ENCODE measurements at places on chromosomes 16 and 17. TPM values are rescaled to one million over a fixed set of nuclear protein-coding genes. Genes with fewer than 3 reads are reported as not detected.

GRCh38 chr17:81527591-81528383 lies at the start of gene FSCN2:
Gene FSCN2, plus strand, starts transcription at chr17:81528377. Its CDS starts 155 bp downstream, at chr17:81528532.
- no peak for DNase-seq

GRCh38 chr16:69078073-69078472 lies 27.4 kb upstream of the HAS3 start:
- no peak for DNase-seq

Gene HS3ST6
- total RNA-seq = 1.2 TPM

DNA sequence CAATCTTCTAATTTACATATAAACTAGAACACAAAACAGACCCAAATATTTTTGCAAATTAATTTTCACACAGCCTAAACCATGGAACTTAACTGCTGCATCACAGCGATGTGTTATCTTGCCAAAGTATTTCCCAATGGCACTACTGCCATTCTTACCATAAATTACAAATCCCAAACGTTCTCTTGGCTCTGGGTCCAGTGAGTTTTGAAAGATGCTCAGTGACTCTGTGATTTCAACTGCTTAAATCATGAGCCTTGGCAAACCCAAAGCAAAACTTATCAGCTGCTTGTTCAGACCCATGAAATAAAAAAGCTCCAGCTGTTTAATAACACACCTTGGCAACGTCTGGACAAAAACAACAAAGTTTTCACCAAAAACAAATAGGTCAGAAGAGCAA lies 223.0 kb downstream of the CA10 start:
- no peak for DNase-seq

DNA sequence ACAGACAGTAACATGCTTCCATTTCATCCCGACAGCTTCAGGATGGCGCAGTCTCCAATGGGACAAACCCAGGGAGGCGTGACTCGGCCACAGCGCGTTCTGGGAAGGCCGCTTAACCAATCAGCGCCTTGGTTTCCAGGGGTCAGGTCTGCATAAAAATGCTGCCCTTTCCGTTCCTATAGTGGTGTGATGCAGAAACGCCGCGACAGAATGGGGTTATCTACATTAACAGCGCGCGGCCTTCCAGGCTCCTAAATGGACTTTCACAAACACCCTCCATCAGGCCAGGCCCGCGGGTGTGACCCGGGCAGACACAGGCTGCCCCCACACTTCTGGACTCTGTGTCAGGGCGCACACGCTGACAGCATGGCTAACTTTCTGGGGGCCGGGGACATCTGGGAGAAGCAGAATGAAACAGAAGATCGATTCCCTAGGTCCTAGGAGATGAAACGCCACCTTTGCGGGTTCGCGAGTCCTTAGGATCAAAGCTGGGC lies 792 bp downstream of the TMEM231 start:
- DNase-seq = peak; percentile 88

- no peak for DNase-seq
Measured at GRCh38 chr17:62739645-62740388, 68.3 kb downstream of the MARCHF10 start.

- no peak for DNase-seq
Measured at GRCh38 chr16:52366983-52367382, 180.0 kb downstream of the TOX3 start.

Gene NLK
- total RNA-seq = 13.0 TPM

Gene C17orf107
- total RNA-seq = 0.63 TPM

DNA sequence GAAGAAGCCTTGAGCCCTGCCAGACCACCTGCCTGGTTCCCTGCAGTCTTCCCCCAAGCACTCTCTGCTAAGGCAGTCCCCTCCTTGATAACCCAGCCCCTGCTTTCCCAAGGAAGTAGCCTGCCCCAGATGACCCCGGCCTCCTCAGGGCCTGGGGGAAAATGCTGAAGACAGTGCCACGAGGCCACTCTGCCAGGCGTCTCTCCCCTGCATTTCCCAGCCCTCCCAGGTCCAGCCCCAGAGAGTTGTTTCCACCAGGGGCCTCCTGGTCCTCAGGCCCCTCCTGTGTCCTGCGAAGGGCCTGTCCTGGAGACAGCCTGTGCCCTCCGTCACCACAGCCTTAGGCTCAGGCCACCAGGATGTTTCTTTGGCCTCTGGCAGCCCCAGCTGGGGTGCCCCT lies 96.4 kb downstream of the CCDC182 start:
- DNase-seq = no peak

GRCh38 chr16:4358831-4359561 lies 7.9 kb upstream of the PAM16 start:
- DNase-seq = no peak

- DNase-seq = no peak
Measured at GRCh38 chr17:17440938-17441675, 35.7 kb upstream of the MED9 start.

Gene UQCRC2
- 248 TPM for total RNA-seq

Gene KRT12
- total RNA-seq = not detected

GRCh38 chr17:77320485-77321256 lies 179.9 kb downstream of the SEC14L1 start:
- DNase-seq = no peak

DNA sequence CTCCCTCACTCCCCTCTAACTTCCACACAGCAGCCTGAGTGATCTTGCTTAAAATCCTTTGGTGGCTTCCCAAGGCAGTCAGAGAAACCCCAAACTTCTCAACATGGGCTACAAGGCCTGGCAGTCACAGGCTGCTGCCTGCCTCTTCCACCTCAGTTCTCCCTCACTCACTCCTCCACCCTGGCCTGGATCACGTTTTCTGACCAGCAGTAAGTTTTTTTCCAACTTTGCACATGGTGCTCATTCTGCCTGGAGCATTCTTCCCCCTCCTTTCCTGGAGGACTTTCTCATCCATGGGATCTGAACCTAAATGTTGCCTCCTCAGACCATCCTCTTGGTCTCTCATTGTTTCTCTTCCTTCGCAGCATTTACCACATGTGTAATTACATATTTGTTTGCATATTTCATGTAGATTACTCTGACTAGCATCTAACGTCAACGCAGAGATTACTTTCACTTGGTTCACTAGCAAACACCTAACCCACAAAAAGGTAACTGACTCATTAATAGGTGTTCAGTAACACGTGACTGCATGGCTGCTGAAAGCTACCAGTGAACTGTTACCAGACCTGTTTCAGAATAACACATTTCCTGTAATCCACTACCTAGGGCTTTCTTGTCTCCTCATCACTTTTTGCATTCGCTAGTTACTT lies 17.1 kb downstream of the GNA13 start:
- DNase-seq = no peak

DNA sequence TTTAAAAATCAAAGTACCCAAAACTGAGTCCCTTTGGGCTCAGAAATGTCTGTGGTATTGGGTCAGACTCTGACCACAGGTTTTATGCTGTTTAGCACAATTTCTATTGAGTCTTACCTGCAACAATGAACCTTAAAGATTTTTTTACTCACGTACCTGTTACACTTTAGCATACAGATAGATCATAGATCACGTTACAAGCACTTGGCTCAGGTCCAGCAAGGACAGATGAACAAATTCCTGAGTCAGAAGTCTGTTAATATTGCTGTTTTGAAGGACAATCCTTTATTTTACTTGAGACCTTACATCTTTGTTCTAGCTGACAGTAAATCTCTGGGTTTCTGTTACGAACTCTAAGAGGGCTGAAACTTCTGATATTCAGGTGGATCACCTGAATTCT lies 12.8 kb downstream of the SLC7A6OS start:
- no peak for DNase-seq

DNA sequence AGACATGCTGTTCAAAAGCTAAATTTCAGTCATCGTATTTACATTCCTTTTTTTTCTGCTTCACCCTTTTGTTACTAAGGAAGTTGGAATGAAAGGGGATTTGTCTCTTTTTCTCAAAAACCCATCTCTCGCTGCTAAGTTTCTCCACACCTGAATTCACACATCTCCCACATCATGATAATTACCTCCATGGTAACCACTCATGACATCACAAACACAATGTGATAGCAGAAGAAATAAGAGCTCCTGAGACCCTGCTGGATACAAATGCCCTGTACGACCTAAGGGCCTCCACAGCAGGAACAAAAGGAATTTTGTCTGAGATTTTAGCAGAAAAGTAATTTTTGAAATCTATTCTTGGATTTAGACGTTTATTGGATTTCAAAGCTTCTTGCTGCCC lies 82.6 kb upstream of the GNAO1 start:
- no peak for DNase-seq

Gene ACSM5
- total RNA-seq = not detected

GRCh38 chr17:75693500-75694481 lies 26.7 kb downstream of the SAP30BP start:
- DNase-seq = no peak

- no peak for DNase-seq
Measured at GRCh38 chr16:12600116-12600515, 203.6 kb downstream of the CPPED1 start.

Gene ITGAE
- total RNA-seq = 63.4 TPM

- DNase-seq = no peak
Measured at GRCh38 chr16:86809458-86809955, 231.2 kb downstream of the FOXL1 start.

Gene ATAD5
- total RNA-seq = 7.2 TPM

- no peak for DNase-seq
Measured at GRCh38 chr16:57426356-57426755, 20.8 kb downstream of the CIAPIN1 start.

DNA sequence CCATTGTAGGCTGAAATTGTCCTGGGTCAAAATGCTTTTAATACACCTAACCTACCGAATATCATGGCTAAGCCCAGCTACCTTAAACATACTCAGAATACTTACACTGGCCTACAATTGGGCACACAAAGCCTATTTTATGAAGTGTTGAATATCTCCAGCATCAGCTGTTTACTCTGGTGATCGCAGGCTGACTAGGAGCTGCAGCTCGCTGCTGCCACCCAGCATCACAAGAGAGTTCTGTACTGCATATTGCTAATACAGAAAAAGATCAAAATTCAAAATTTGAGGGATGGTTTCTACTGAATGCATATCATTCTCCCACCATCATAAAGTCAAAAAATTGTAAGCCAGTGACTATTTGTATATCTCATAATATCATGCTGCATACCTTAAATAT lies 55.3 kb downstream of the ULK2 start:
- no peak for DNase-seq

Gene GPR142
- total RNA-seq = not detected
